PC-3 (cell line): ENCODE measurements at places on chromosomes 3 and 15. TPM values are rescaled to one million over a fixed set of nuclear protein-coding genes. Genes with fewer than 3 reads are reported as not detected.
A peak's percentile ranks its signal among the peaks of the same experiment; 100 is the strongest.

DNA sequence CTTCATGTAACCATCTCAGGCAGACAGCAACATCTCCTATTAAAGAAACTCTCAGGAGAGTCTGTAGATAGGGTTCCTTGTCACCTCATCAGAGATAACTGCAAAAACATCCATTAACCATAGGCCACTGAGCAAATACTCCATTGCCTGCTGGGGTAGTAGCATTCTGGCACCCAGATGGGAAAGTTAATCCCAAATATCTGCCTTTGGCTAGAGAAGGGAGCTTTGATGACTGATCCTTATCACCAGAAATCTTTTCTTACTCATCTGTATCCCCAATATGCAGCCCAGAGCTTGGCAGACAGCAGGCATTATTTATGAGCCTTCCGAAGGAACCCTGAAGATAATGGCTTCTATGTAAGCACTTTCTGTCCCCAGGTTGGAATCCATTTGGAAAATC lies 173.1 kb downstream of the MFSD1 start:
- H3K36me3 ChIP-seq = no peaks in the 10 kb centered on the region
- no peaks in the 10 kb centered on the region for H3K27me3 ChIP-seq
- H3K4me1 ChIP-seq = no peaks in the 10 kb centered on the region
- H3K27ac ChIP-seq = no peak overlapping the region
- H3K4me3 ChIP-seq = no peak overlapping the region
- DNase-seq = no peak

- H3K27ac ChIP-seq = no peak overlapping the region
- H3K27me3 ChIP-seq = no peaks in the 10 kb centered on the region
- no peak overlapping the region for H3K4me3 ChIP-seq
Measured at GRCh38 chr3:47533481-47533880, 20.0 kb upstream of the ELP6 start.

GRCh38 chr3:25520926-25521559 lies 93.0 kb downstream of the RARB start:
- no peaks in the 10 kb centered on the region for H3K36me3 ChIP-seq
- no peak for DNase-seq
- no peak overlapping the region for H3K4me3 ChIP-seq
- peaks cover 44% of the 10 kb centered on the region for H3K27me3 ChIP-seq
- no peak overlapping the region for H3K27ac ChIP-seq

DNA sequence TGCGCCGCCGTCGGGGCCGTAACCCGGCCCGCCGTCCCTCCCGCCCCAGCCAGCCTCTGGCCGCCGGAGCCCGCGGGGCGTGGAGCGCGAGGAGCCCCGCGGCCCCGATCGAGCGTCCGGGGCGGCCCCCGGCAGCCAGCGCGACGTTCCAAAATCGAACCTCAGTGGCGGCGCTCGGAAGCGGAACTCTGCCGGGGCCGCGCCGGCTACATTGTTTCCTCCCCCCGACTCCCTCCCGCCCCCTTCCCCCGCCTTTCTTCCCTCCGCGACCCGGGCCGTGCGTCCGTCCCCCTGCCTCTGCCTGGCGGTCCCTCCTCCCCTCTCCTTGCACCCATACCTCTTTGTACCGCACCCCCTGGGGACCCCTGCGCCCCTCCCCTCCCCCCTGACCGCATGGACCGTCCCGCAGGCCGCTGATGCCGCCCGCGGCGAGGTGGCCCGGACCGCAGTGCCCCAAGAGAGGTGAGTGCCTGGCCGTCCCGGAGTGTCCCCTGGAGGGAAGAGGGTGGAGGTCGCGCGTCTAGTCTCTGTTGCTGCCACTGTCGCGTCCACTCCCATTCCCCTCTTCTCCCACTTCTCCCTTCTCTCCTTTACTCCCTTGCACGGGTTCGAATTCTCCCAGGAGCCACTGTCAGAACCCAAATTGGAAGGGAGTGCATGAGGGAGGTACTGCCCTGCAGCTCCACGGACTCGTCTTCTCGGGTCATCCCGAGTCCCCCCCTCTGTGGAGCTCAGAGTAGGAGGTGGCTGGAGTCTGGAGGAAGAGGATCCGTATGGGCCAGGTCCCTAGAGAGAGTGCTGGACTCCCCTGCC lies 585 bp downstream of the CSK start:
- H3K36me3 ChIP-seq = no peaks in the 10 kb centered on the region; the same call in 1 of the 2 replicates
- H3K4me1 ChIP-seq = peaks cover 18% of the 10 kb centered on the region
- H3K4me3 ChIP-seq = peak overlapping the region; percentile 98
- no peak for DNase-seq

DNA sequence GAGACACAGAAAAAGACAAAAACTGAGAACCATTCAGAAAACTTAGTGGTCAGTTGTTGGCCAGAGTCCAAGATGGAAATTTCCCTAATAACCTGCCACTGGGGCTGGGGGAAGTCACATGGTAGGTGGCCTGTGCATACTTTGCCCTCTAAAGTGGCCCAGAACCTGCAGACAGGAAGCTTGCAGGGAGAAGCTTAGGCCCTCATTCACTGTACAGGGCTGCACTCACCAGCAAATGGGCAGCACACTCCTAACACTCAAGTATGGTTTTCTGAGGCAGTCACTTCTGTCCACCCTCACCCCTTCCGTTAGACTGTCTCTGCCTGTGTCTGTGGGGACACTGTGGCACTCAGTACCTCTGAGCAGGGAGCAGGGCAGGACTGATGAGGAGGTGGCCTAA lies 14.5 kb upstream of the RNU6-1 start:
- H3K36me3 ChIP-seq = no peaks in the 10 kb centered on the region
- no peak overlapping the region for H3K27ac ChIP-seq
- no peak for DNase-seq
- no peak overlapping the region for H3K4me3 ChIP-seq
- H3K4me1 ChIP-seq = peaks cover 1% of the 10 kb centered on the region; the same call in 1 of the 2 replicates

GRCh38 chr15:68629519-68630210 lies 50.9 kb downstream of the CORO2B start:
- no peak overlapping the region for H3K4me3 ChIP-seq
- H3K4me1 ChIP-seq = peaks cover 4% of the 10 kb centered on the region; the same call in 1 of the 2 replicates
- no peaks in the 10 kb centered on the region for H3K27me3 ChIP-seq
- H3K36me3 ChIP-seq = no peaks in the 10 kb centered on the region
- no peak overlapping the region for H3K27ac ChIP-seq

GRCh38 chr3:50525987-50526386 lies 22.6 kb upstream of the CACNA2D2 start:
- no peak overlapping the region for H3K27ac ChIP-seq
- H3K4me1 ChIP-seq = no peaks in the 10 kb centered on the region
- H3K4me3 ChIP-seq = no peak overlapping the region
- no peaks in the 10 kb centered on the region for H3K36me3 ChIP-seq

DNA sequence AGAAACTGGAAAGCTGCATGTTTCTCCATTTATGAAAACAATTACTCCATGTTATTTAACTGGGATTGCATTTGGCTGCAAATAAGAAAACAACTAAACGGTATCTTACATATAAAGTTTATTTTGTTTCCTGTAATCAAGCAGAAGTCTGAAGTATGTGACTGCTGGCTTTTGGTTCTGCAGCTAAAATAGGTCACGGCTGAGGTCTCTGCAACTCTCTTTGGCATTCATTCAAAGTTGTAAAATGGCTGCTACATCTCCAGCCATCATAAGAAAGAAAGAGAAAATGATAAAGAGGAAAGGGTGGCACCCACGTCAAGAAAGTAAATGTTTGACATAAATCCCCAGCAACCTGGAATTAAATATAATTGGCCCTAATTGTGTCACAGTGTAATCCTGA lies 406.1 kb downstream of the TBC1D5 start:
- no peaks in the 10 kb centered on the region for H3K36me3 ChIP-seq
- no peak overlapping the region for H3K27ac ChIP-seq
- DNase-seq = no peak
- no peak overlapping the region for H3K4me3 ChIP-seq
- H3K4me1 ChIP-seq = no peaks in the 10 kb centered on the region

DNA sequence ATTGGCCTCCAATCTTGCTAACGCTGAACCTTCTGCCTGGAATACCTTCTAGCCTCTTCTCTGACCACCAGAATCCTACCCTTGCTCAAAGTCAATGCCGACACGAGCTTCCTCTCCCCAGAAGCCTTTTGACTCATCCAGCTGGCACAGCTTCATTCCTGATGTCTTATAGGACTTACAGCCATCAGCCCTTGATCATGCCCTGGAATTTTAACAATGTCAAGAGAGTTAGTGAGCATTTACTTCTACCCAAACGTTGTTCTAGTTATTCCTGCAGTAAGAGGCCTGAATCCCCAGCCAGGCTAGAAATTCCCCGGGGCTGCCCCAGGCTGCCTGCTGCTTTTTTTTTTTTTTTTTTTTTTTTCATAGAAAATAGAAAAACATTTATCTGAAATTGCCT lies 3.9 kb downstream of the CYP1A2 start:
- no peaks in the 10 kb centered on the region for H3K36me3 ChIP-seq
- H3K27ac ChIP-seq = no peak overlapping the region
- H3K4me3 ChIP-seq = no peak overlapping the region
- DNase-seq = peak; percentile 65

- no peaks in the 10 kb centered on the region for H3K36me3 ChIP-seq
- H3K27me3 ChIP-seq = peaks cover 59% of the 10 kb centered on the region
- H3K4me3 ChIP-seq = no peak overlapping the region
Measured at GRCh38 chr15:34603095-34603494, 19.6 kb upstream of the GOLGA8B start.

DNA sequence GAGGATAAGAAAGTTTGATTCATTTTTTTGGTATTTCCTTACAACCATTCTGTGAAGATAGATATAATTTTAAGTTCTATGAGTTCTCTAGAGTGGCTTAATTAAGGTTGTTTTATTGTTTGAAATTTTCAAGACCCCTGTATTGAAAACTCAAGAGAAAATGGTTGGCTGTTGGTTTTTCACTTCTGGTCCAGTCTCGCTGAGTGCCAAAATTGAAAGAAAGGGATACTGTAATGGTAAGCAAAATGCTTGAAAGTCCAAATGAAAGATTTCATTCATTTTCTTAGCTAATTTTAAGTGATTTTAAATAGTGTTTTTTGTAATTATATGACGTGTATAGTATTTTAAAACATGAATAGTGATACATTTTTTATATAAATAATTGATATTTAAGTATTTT lies 7.4 kb downstream of the ARRDC4 start:
- H3K4me1 ChIP-seq = peaks cover 4% of the 10 kb centered on the region; the same call in 1 of the 2 replicates
- no peak overlapping the region for H3K4me3 ChIP-seq
- DNase-seq = no peak
- peaks cover 37% of the 10 kb centered on the region for H3K36me3 ChIP-seq

The SPRED1 gene
- 39.7 and 42.3 TPM in 2 replicates for total RNA-seq

The SEMA6D gene
- 0.52 and 0.91 TPM in 2 replicates for total RNA-seq
